ENCODE measurements at places on chromosomes 6 and 20.

DNA sequence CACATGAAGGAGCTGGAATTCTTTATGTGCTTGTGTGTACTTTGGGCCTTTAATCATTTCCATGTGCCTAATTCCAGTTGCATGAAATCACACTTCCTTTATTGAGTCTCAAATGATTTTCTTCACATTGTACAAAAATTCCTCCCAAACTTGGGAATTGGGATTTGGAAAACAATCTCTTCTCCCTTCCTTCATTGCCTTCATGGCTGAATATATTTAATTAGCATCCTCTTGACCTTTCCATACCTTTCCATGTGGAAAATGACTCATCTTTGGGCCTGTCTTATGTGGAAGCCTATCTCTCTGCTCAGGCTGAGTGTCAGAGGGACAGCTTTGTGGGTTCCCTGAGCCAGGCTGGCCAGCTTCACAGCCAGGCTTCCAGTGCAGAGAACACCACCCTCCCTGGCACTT is 33.0 kb upstream of the CDH4 start:
- no peak for DNase-seq

DNA sequence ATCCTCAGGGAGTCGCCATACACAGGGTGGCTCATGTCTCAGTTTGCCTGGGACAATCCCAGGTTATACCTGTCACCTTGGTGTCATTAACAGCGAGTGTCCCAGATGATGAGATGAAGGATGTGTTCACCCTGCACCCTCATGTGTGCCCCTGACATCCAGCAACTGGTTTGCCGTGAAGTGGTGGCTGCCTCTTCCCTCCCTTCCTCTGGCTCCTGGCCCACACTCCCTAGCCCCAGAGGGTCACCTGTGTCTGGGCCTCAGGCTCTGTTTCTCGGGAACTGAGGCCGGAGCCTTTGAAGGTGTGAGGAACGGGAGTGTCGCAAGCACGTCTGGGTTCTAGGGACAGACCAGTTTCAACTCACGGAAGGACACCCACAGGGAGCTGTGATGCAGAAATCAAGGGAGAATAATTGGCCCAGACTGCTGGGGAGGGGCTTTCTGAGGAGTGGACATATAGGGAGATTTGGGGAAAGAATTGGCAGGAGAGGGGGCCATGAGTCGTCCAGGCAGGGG is 35.8 kb upstream of the PHACTR3 start:
- DNase-seq: no peak

- peak; percentile 37 for DNase-seq
These were observed 130.1 kb downstream of the NFATC2 start for GRCh38 chr20:51412333-51412871.

GRCh38 chr6:87180105-87180728 is 24.9 kb downstream of the ZNF292 start:
- DNase-seq: no peak

DNA sequence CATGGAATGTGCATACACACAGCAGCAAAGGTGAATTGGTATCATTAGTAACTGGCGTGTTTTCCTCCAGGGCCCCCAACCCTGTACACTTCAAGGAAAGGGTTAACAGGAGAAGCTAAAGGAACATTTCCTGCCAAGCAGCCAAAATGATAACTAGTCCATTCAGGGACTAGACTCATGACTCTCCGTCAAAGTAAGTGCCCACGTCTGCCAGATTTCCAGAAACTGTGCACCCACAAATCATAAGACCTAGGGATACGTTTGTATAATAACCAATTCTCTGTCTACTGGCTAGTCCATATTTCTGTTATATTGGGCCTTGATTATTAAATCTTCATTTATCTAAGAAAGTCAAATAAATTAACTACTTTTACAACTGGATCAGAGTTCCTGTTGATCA is 76.0 kb upstream of the NHSL1 start:
- no peak for DNase-seq

GRCh38 chr6:17011985-17012384 is 89.9 kb upstream of the STMND1 start:
- DNase-seq: no peak

DNA sequence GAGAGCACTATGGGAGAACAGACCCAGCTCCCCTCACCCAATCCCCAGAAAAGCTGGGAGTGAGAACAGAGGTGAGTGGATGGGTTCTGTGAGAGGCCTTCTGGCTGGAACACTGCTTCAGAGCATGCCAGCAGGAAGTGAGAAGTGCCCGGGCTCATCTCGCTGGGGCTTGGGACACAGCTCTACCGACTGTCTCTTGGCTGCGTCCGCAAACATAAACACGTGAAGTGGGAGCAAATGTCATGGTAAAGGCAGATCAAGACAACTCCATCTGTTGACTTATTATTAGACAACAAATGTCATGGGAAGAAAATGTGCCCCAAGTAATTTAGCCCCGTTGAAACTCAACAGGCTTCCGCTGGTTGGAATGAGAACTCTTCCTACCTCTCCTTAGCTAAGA is 25.9 kb downstream of the GNAS-AS1 start:
- DNase-seq: no peak

DNA sequence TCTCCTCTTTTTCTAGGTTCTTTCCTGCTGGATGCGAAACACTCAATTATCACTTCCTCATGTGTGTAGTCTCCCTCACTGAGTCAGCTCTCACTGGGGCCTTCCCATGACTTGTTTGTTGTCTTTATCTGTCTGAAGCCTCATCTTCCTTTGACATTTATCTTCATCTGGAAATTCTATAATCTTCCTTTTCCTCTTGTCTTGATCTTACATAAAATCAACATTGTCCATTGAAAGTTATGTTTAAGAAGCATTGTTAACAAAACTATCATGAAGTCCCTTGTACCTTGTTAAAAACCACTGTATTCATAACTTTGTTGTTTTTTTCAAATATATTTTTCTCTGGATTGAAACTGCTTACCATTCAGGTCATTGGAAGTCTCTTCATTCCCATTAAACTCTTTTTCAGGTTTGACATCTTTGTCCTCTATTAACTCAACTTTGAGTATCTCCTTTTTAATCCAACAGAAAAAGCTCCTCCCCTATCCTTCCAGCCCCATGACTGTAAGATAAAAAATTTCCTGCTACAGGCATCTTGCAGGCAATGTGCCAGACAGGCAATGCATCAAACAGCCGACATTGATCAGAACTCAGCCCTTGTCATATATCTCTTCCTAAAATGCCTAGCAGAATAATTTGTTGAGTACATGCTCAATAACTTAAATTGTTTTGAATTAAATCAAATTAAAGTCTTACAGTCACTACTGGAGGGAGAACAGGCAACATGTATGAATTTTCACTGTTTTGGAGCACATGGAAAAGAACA is 34.8 kb downstream of the MYLIP start:
- peak; percentile 14 for DNase-seq

DNA sequence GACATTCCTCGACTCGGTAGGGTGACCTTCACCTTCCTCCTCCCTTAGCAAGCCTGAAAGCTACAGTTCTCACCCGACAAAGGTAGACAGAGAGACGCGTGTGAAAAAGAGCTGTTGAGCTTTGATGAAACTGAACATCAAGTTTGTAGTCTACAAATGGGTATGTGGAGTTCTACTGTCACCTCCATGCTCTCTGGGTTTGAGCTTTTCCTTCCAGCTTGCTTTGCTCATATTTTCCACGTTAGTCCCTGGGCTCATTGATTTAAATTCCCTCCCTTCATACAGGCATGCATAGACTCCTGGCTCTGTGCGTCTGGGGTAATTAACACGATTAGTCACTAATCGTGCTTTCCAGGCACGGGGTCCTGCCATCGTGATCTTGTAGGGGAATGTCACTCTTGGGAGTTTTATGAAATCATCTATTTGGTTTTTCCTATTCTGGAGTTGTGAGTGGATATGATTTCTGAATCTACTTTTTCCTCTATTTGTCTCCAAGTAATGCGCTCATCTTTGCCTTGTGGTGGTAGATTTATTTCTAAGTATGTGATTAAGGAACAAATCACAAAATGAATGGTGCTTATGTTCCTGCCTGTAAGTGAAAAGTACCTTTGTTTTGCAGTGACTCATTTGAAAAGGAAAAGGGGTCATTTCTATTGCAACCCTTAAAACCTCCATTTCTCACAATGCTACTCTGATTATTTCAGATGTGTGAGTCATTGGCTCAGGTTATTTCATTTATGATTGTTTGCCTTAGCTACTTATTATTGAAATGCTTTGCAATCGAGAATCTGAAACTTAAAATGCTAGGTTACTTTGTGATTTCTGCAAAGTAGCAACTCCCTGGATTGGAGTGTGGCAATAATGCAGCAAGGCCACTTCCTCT is 154.6 kb downstream of the ZDHHC14 start:
- DNase-seq: peak; percentile 88

DNA sequence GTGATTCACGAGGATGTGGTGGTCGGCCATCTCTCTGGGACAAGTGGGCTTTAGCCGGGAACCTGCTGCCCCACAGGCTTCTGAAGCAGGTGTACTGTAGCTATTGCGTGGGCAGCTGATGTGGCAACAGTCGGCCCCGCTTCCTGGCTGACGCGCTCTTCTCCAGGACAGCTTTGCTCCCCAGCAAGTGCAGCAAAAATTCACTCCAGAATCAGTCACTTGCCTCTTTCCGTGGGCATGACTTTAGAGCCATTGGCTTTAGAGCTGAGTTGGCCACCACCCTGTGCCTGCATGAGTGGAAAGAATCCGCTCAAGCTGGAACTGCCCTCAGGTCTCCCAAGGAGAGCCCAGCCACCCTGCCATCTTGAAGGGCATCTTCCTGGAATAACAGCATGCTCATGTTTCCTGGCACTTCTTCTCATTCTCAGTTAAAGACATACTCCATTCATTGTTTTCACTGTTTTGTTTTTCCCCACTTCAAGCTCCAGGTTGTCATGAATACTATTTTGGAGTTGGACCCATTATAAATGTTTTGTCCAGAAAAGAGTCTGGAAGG is 178.3 kb downstream of the ZDHHC14 start:
- no peak for DNase-seq

- no peak for DNase-seq
These were observed 33.4 kb downstream of the NCOA3 start for GRCh38 chr20:47535088-47535487.

DNA sequence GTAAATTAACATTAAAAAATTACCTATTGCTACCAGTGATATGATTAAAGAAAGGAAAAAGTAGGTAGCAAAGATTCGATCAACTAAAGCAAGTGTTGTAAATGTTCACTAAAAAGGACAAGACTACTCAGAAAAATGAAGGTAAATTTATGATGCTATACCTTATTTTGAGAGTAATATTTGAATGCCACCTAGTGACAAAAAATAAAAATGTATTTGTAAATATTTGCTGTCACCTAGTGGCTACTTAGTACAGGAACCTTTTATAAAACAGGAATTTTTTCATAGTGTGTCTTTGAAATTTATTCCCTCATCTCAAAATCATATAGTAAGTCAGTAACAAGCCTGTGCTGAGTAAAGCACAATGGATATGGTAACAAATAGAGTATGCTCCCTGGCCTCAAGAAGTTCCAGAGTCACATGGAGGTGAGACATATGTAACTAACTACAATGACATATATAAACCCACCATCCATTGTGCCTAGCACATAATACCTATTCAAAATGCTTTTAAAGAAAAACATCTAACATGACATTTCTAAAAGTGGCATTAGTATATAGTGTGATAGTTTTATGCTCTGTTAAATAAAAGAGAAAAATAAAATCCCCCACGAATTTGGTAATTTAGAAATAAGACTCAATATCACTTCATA is 193.1 kb upstream of the SIM1 start:
- peak; percentile 30 for DNase-seq

- peak; percentile 48 for DNase-seq
These were observed 66.6 kb upstream of the CTNNBL1 start for GRCh38 chr20:37627060-37627766.

- no peak for DNase-seq
These were observed 7.1 kb downstream of the PLTP start for GRCh38 chr20:45904583-45905504.

GRCh38 chr20:57211908-57212533 is 54.4 kb downstream of the BMP7 start:
- DNase-seq: no peak

DNA sequence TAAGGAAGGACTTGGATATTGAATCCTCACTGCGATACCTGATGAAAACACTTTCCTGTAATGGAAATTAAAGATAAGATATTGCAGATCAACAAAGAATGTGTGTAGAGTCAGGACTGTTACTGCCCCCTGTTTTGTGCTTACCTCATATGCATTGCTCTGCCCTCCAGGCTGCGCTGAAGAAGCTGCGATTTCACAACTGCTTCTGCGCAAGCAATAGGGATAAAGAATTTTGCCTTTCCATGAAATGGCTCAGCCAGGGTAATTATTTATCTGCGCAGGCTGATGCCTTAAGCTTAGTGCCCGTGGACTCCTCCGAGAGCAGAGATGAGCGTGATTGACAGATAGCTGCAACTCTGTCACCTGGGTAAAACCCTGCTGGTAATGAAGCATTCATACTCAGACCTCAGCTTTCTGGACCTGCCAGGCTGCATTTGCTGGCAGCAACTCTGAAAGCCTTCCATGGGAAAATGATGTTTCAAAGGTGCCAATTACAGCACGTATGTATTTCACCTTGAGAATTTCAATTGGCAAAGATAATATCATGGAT is 370.6 kb downstream of the SAMD5 start:
- DNase-seq: no peak

- no peak for DNase-seq
These were observed 173.4 kb upstream of the PMEPA1 start for GRCh38 chr20:57883224-57883623.

- no peak for DNase-seq
These were observed 13.7 kb downstream of the PSMB9 start for GRCh38 chr6:32867554-32868256.

DNA sequence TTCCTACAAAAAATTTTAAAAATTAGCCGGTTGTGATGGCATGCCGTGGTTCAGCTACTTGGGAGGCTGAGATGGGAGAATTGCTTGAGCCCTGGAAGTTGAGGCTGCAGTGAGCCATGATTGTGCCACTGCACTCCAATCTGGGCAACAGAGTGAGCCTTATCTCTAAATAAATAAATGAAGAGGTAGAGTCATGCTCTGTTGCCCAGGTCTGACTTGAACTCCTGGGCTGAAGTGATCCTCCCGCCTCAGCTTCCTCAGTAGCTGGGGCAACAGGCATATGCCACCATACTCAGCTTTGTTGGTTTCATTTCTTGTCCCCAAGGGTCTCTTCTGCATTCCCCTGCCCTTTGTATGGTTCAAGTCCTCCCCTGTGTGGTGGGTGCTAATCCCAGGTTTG is 17.0 kb downstream of the HSPA1B start:
- no peak for DNase-seq

DNA sequence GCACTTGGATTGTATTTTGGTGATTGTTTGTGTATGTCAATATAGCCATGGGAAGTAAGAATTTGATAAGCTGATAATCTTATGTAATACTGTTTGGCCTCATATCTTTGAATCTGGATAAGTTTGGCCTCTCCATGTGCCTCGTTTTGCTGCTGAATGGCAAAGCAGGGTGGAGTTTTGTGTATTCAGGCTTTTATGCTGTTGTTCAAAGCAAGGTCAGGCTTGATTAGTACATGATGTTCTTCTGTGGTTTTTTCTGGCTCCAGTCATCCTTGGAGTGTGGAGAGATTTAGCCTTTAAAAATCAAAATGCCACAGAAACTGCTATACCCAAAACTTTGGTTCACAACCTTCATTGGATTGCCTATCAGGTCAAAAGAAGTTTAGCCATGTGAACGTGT is 728.9 kb upstream of the GJE1 start:
- DNase-seq: no peak

- DNase-seq: peak; percentile 12
These were observed 5.0 kb downstream of the DST start for GRCh38 chr6:56637640-56638039.

Measured in MV-4-11 (cell line).